ENCODE measurements at places on chromosomes 7 and 10. TPM values are rescaled to one million over a fixed set of nuclear protein-coding genes. Genes with fewer than 3 reads are reported as not detected.

TSPAN12 gene
- 5.7 TPM for total RNA-seq

DNA sequence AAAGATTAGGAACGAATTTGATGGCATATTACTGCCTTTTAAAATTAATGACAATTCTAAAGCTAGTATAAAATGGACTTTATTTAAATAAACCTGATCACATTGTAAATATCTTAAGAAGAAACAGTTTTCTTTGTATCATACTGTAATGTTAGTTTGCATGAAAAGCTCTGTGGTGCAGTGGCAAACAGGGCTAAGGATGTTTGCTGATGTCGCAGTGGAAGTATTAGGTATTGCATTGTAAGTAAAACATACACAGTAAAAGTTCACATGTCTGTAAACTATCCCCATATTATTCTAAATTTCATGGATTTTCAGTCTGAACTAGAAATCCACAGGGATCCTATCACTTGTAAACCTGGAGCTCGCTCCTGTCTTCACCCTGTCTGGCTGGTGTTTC is 252.6 kb upstream of the ZNF32 start:
- no peak for DNase-seq

DNA sequence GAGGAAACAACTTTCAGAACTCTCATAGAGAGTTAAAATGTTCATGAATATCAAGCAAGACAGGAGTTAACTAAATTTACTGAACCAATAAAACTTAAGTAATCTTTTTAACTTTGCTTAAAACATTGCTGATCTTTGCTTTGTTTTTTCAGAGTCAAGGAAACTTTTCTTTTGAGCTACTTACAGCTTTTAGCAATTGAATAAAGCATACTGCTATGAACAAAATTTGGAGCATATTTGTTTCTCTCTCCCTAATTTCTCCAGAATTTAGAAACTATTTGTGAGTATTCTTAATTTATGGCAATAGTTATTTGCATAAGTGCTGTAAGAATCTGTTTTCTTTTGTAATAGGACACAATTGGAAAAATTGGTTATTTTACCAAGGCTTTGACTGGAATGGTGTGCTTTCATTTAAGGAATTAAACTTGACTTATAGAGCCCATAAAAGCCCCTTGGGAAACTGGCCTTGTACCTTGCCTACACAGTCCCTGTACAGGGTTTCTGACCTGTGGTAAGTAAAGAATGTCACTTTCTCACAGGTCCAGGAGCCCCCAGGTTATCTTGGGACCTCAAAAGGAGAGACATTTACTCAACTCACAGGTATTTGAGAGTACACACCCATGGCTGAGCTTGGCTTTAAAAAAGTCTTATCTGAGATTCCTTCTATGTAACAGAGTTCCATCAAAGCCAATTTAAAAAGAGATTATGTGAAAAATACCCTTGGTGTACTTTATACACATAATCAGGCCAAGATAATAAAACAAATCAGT is 23.3 kb upstream of the KIAA1549 start:
- DNase-seq: no peak

DNA sequence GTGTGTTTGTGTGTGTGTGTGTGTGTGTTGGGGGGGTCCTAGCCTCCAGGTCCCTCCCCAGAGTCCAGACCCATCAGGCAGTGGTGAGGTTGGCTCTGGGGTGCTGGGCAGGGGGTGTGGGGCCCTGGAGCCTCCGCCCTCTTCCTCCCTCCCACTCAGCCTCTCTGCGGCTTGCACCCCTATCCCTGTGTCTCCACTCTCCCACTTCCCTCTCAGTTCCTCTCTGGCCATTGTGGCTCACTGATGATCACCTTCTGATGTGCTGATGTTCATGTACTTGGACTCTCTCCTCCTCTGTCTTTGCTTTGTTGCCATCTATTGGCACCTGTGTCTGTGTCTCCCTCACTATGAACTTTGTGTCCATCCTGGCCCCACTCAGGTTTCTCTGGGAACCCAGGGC is 298.7 kb downstream of the ZEB1 start:
- DNase-seq: no peak

- DNase-seq: no peak
Measured at GRCh38 chr7:111093496-111093895, 2.6 kb downstream of the LRRN3 start.

DNA sequence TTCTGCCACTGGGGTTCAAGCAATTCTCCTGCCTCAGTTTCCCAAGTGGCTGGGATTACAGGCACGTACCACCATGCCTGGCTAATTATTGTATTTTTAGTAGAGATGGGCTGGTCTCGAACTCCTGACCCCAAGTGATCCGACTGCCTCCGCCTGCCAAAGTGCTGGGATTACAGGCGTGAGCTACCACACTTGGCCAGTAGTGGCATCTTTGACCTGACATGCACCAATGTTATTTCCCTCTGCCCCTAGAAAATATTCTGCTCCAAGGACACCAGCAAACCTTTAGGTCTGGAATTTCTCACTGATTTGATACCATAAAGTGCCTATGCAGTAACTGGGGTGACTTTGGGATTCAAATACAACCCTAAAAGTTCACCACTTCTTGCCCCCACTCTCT is 179.4 kb downstream of the ARID5B start:
- no peak for DNase-seq

DNA sequence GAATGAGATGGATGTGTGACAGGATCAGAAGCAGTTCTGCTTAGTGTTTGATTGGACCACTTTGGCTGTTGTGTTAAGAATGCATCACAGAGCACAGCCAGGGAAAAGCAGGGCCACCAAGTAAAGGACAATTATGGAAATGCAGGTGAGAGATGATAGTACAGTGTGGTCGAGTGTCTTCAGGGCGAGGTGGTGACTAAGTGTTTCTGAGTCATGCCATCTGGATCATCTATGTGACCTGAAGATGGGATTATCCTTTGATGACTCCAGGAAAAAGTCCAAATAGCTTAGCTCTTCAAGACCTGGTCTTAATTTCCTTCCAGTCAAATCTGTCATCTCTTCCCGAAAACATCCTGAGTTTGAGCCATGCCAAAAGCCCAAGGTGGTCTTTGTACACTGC is 523.2 kb upstream of the IGFBP3 start:
- DNase-seq: no peak
